Retinal pigment epithelial cell (primary cell): ENCODE measurements at places on chromosomes 16 and 17.

DNA sequence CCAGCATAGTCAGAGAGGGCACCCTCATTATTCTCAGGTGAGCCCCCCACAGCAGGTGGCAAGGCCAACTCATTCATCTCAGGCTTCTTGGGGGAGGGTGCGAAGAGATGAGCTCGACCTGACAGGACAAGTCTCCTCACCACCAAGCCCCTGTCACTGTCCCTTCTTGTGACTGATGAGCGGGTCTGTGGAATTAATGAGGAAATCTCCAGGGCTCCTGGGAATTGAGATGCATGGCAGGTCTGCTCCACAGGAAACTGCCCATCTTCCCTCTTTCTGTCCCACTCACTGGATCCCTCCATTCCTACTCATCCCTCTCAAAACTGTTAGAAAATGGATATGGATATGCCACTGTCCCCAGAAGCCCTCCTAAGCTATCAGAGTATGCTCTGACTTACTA lies 32.5 kb upstream of the CES5A start:
- DNase-seq = no peak

DNA sequence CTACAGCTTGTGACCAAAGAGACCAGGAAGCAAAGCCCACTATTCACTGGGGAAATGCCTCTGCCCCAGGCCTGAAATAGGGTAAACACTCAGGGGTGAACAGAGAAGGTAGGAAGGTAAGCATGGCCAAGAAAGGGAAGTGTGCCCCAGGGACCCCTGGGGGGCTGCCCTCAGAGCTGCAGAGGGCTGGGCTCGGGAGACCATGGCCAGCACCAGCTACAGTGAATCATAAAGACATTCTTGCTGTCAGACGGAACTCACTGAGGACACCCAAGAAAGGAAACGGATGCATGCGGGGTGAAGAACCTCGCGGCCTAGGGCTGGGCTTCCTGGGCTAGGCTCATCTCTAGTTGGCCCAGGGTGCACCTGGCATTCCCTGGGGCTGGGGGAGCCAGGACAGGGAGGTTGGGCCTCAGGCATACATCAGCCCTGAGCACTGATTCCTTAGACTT lies 9.6 kb downstream of the HIC1 start:
- DNase-seq = no peak

- DNase-seq = no peak
These were observed 19.1 kb upstream of the DOC2B start for GRCh38 chr17:200586-200985.

- DNase-seq = no peak
These were observed 9.0 kb upstream of the CD79B start for GRCh38 chr17:63941162-63941561.

DNA sequence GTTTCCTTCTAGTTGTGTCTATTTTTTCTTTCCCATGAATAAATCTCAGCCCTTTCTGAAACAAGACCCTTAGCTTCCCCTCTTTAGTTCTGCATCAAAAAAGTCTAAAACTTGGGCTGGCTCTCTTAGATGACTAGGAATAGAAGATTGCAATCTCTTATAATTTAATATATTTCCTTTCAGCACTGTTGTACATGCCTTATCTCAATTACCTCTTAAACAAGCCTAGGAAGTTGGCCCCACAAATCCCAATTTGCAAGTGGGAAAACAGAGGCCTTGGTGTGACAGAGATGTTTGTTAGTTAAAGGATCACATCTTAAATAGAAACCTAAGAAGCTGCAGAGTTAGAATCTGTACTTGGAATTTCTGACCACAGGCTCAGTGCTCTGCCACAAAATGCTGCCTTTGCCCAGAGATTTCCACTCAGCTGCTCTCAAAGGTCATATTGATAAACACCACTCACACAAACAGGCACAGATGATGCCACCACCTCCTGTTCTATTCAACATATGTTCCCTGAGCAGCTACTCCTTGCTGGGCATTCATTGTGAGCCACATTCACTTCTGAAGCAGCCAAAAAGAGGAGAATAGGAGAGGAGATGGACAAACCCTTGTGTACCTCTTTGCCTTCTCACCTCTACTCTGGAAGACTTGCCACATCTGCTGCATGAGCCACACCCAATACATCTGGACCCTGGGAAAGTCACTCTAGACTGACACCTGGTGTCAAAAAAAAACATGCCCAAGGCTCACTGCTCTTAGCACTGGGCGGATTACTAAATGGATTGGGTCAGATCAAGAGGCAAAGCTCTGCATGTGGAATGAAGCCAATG lies 5.5 kb downstream of the CCDC182 start:
- DNase-seq = no peak

DNA sequence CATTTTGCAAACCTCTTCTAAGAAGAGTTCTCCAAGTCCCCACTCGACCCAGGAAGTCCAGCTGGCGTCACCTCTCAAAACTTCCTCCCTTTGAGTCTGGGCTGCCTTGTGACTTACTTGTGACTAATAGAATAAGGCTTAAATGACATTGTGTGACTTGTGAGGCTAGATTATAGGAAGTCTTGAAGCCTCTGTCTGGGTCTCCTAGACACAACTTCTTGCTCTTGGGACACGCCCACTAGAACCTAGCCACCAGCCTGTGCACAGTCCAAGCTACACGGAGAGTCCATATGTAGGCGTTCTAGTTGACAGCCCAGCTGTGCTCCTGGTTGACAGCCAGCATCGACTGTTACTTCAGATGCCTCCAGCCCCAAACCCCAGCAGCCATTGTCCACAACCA lies 66.7 kb upstream of the TANC2 start:
- no peak for DNase-seq

- no peak for DNase-seq
These were observed 306.4 kb downstream of the WWOX start for GRCh38 chr16:78405833-78406232.
